A549 treated with Hydrocortisone at 1 μM for 4 hours (cell line): ENCODE measurements at places on chromosomes 1 and 21. TPM values are rescaled to one million over a fixed set of nuclear protein-coding genes. Genes with fewer than 3 reads are reported as not detected.

CHIA gene
- not detected in 5 replicates for total RNA-seq

BARHL2 gene
- total RNA-seq = not detected in 5 replicates

OR2T11 gene
- not detected in 5 replicates for total RNA-seq

ADCY10 gene
- total RNA-seq = 0.03 to 0.38 TPM (median 0.10 TPM) in 3 of 5 replicates, not detected in the others

MATN1 gene
- 0.03 to 0.12 TPM (median 0.10 TPM) in 3 of 5 replicates, not detected in the others for total RNA-seq

MINDY1 gene
- 2.6 to 3.9 TPM (median 3.0 TPM) in 5 replicates for total RNA-seq

SNX7 gene
- 23.9 to 37.6 TPM (median 26.5 TPM) in 5 replicates for total RNA-seq

PPIAL4G gene
- not detected in 5 replicates for total RNA-seq

OR11L1 gene
- total RNA-seq = not detected in 5 replicates

TCP10L gene
- total RNA-seq = 0.47 to 1.2 TPM (median 0.86 TPM) in 5 replicates

IL12RB2 gene
- total RNA-seq = 0.08 to 0.20 TPM (median 0.12 TPM) in 5 replicates

KRTAP10-10 gene
- not detected in 5 replicates for total RNA-seq

RGS8 gene
- total RNA-seq = not detected in 5 replicates

C1QA gene
- not detected in 5 replicates for total RNA-seq

OR2M3 gene
- total RNA-seq = not detected in 5 replicates

MFSD2A gene
- total RNA-seq = 7.0 to 7.7 TPM (median 7.6 TPM) in 5 replicates

CDKN2C gene
- 10.3 to 11.1 TPM (median 10.4 TPM) in 5 replicates for total RNA-seq

TFF2 gene
- not detected in 5 replicates for total RNA-seq

LENEP gene
- not detected in 5 replicates for total RNA-seq
